DMS79 (cell line): ENCODE measurements at places on chromosomes 16 and 17.
A peak's percentile ranks its signal among the peaks of the same experiment; 100 is the strongest.

DNA sequence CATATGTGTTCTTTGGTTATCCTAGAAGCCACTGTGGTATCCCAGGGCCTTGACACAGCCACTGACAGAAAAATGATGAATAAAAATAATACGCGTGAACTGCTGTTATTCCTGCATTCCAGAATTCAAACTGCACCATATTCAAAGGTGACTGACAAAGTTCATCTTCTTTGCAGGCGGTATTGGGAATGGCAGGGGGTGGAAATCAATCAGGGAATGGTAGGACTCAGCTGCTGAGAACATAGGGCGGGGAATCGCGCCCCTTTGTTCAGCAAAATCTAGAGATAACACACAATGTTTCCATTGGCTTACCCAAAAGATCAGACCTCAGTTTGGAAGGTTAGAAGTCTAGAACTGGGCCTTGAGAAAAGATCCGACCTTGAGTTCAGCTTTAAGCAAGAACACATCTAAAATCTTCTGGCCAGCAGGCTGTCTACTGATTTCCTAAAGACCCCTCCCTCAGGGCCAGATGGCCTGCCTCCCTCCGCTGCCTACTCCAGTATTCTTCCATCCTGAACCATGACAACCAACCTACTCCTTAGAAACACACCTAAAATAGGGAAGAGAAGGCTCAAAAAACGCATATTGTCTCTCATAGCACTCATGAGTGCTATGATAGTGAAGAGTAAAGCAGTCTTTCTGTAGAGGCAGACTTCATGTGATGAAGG, 34.1 kb downstream of the CDK5R1 start:
- DNase-seq, result no peak

DNA sequence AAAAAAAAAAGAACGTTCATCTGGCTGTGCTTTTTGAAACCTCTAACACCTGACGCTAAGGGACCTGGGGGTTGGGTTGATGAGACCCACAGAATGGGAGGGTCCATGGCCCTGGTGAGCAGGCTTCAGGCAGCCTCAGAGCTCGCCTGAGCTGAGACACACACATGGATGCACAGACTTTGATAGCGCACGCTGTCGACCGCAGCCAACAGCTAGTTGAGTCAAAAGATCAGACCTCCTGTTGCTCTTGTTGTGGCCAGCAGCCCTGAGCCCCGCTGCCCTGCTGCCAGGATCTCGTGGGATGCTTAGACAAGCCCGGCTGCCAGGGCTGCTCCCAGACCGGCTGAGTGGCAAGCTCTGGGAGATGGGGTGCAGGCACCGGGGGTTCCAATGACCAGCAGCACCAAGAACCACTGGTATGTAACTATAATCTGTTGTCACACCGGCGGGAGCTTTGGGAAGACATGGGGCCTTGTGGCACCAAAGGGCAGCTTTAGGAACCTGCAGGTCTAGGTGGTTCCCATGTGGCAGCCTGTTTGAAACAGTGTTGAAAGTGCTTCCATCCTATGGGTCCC, 20.0 kb upstream of the MEAK7 start:
- no peak for DNase-seq

DNA sequence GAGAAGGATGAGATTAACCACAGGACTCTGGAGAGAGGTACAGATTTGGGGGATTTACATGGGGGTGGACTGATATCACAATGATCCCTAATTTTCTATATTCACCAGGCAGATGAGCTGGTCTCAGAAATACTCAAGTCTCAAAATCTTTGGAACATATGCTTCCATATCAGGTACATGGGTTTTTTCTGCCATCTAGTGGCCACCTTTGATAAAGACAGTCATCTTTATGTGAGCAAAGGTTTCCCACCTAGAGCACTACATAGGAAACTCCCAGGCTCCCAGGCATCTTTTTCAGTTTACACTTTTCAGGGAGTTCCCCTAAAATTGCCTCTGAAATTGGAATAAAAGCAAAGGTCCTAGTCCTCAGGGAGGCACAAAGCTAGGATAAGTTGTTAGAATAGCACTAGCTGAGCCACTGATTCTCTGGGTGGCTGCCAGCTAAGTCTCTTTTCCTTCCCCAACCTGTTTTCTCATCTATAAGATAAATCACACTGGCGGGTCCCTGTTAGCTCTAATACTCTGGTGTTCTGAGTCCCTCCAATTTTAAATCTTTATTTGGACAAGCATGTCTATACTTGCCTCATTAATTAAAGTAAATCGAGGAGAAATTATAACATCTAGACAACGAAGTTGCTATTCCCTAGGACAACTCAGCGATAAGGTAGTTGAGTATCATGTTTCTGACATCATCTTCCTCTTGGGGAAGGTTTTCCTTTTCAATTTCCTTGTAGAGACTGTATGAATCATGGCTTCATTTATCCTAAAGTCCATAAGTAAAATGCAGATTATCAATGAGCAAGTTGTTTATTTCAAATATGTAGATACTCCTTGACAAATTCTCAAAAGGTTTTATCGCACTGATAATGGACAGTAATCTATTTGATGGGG, 19.0 kb upstream of the MON1B start:
- peak; percentile 7 for DNase-seq

DNA sequence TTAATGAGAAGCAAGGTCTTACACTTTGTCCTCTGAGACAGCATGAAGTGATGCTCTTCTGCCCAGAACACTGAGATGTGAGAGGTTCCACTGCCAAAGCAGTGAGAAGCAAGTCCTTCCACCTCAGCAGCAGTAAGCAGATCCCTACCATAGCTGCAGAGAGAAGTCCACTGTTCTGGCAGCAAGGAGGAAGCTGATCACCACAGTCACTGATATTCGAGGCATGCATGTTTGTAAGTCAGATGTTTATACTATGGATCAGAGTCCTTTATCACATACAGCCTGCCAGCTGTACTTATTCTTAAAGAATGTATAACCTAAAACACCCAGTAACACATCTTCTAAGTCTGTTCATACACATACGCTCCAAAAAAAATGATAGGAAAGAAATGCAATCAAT, 18.2 kb upstream of the METTL2A start:
- no peak for DNase-seq
